ENCODE measurements at places on chromosomes 7 and 10.

GRCh38 chr10:83617692-83618545 is 521.4 kb upstream of the GHITM start:
- H3K4me3 ChIP-seq: no peak overlapping the region
- H3K4me1 ChIP-seq: peaks cover 4% of the 10 kb centered on the region
- DNase-seq: peak; percentile 42

DNA sequence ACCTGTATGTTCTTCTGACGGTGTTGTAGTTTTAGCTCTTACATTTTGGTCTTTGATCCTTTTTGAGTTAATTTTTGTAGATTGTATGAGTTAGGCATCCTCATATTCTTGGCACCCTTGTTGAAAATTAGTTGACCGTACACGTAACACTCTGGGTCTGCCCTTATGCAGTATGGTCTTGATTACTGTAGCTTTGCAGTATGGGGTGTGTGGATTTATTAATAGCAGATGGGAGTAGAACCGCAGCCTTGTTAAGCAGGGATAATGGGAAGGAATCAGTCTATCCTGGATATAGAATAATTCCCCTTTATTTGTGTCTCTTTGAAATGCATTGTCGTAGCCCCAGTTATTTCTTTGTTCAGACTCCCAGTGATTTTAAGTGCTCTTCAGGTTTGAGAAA is 95.5 kb downstream of the UBE3C start:
- no peak overlapping the region for H3K27ac ChIP-seq
- no peak overlapping the region for H3K4me3 ChIP-seq
- no peaks in the 10 kb centered on the region for H3K4me1 ChIP-seq

- no peaks in the 10 kb centered on the region for H3K4me1 ChIP-seq
- no peaks in the 10 kb centered on the region for H3K36me3 ChIP-seq
- H3K27me3 ChIP-seq: no peaks in the 10 kb centered on the region
- no peak overlapping the region for H3K27ac ChIP-seq
- no peak for DNase-seq
Observed at GRCh38 chr7:95607561-95607960, 11.2 kb upstream of the PDK4 start.

- no peaks in the 10 kb centered on the region for H3K36me3 ChIP-seq
- no peak overlapping the region for H3K27ac ChIP-seq
Observed at GRCh38 chr7:44163591-44163990, 22.5 kb upstream of the MYL7 start.

GRCh38 chr7:26782501-26782900 is 81.9 kb downstream of the SKAP2 start:
- no peak overlapping the region for H3K27ac ChIP-seq
- no peak for DNase-seq
- H3K4me3 ChIP-seq: no peak overlapping the region
- H3K27me3 ChIP-seq: no peaks in the 10 kb centered on the region

GRCh38 chr7:3250725-3251124 is 50.3 kb upstream of the SDK1 start:
- no peaks in the 10 kb centered on the region for H3K36me3 ChIP-seq
- H3K27me3 ChIP-seq: no peaks in the 10 kb centered on the region
- no peak for DNase-seq
- no peak overlapping the region for H3K4me3 ChIP-seq

GRCh38 chr7:156999958-157000726 is 10.3 kb downstream of the MNX1 start:
- no peaks in the 10 kb centered on the region for H3K4me1 ChIP-seq
- H3K27me3 ChIP-seq: peaks cover 74% of the 10 kb centered on the region
- DNase-seq: no peak
- no peaks in the 10 kb centered on the region for H3K36me3 ChIP-seq
- H3K27ac ChIP-seq: no peak overlapping the region

GRCh38 chr10:116952729-116953128 is 52.3 kb downstream of the SHTN1 start:
- no peaks in the 10 kb centered on the region for H3K36me3 ChIP-seq
- H3K27ac ChIP-seq: no peak overlapping the region
- no peak for DNase-seq
- H3K4me3 ChIP-seq: no peak overlapping the region

DNA sequence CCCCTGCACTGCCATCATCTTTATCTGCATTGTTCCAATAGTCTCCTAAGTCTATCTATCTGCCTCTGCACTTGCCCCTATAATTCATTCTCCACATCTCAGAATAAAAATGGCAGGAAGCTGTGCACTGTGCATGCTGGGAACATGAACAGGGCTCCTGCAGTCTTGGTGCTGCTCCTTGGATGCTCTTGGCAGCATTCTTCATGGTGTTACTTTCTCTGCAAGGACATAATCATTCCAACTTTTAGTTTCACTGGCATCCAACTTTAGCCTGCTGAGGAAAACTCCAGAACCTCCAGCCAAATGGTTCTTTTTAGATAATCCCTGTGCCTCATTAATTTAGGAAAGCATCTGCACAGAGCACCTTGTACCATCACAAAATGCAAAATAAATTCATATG is 208.3 kb downstream of the STK31 start:
- H3K36me3 ChIP-seq: no peaks in the 10 kb centered on the region
- DNase-seq: no peak
- no peaks in the 10 kb centered on the region for H3K4me1 ChIP-seq
- no peaks in the 10 kb centered on the region for H3K27me3 ChIP-seq

- no peak overlapping the region for H3K4me3 ChIP-seq
- no peak for DNase-seq
- no peaks in the 10 kb centered on the region for H3K27me3 ChIP-seq
- H3K36me3 ChIP-seq: no peaks in the 10 kb centered on the region
Observed at GRCh38 chr7:120462991-120463390, 190.0 kb downstream of the KCND2 start.

- H3K27ac ChIP-seq: peak overlapping the region; percentile 81
- H3K4me1 ChIP-seq: peaks cover 7% of the 10 kb centered on the region
- H3K36me3 ChIP-seq: no peaks in the 10 kb centered on the region
- peak; percentile 30 for DNase-seq
Observed at GRCh38 chr10:101693651-101693977, 1.4 kb downstream of the FBXW4 start.

GRCh38 chr10:51230887-51231585 is 156.7 kb downstream of the PRKG1 start:
- H3K36me3 ChIP-seq: no peaks in the 10 kb centered on the region
- H3K27me3 ChIP-seq: no peaks in the 10 kb centered on the region
- H3K27ac ChIP-seq: no peak overlapping the region
- no peaks in the 10 kb centered on the region for H3K4me1 ChIP-seq

DNA sequence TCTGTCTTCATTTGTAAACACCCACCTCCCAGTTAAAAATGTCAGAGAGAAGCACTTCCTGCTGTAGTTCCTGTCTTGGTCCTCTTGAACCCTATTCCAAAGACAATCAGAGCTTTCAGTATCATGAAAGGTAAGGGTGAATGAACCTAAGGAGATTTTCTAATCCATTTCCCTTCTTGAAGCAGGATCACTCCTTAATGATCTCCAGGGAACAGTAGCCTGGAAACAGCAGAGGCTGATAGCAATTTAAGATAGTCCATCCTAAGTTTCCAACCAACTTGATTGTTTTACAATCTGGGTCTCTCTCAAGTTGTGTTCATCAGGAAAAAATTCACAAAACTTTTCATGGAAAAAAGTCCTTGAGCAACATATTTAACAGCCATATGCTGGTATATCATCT is 273.6 kb downstream of the NEBL start:
- H3K36me3 ChIP-seq: no peaks in the 10 kb centered on the region
- DNase-seq: peak; percentile 23

DNA sequence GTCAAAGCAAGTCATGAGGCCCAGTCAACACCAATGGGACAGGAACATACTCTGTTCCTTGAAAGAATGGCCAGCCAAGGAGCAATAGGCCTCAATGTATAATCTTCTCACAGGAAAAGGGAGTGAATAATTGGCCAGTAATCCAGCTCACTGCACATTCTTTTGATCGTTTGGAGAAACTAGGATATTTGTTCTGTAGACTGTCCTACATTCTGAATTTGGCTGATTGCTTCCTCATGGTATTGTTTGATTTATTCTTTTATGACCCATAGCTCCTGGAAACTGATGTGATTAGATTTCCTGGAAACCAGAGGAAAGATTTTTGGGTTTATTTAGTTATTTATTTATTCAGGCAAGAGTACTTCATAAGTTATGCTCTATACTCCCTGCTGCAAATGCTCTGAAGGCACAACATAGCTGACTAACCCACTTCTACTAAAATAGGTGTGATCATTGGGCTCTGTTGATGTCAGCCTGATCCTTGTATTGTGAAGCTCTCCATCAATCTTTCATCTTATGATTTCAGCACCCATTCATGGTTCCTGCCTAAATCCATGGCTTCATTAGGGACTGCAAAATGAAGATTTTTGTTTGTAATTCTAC is 745.2 kb downstream of the SUGCT start:
- H3K4me3 ChIP-seq: no peak overlapping the region
- no peaks in the 10 kb centered on the region for H3K27me3 ChIP-seq
- no peaks in the 10 kb centered on the region for H3K36me3 ChIP-seq
- H3K27ac ChIP-seq: no peak overlapping the region
- H3K4me1 ChIP-seq: no peaks in the 10 kb centered on the region

DNA sequence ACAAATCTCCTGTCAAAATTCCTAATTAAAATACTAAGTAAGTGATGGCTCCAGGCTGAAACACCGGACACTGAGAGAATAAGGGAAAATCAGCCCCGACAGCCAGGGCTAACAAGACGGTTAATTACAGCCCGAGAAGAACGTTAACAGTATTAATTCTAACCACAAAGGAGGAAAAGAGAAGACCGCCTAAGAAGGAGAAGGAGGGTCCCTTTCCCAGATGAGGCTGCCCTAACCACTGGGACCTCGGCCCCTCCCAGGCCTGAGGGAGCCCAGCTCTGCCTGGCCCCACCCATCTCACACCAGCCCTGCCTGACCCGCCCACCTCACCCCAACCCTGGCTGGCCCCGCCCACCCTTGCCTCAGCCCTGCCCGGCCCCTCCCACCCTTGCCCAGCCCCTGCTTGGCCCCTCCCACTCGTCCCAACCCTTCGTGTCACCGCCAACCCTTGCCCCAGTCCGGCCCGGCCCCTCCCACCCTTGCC is 51.3 kb downstream of the PWWP2B start:
- no peaks in the 10 kb centered on the region for H3K36me3 ChIP-seq
- H3K27ac ChIP-seq: peak overlapping the region; percentile 59
- H3K27me3 ChIP-seq: no peaks in the 10 kb centered on the region
- no peak overlapping the region for H3K4me3 ChIP-seq
- DNase-seq: peak; percentile 48

DNA sequence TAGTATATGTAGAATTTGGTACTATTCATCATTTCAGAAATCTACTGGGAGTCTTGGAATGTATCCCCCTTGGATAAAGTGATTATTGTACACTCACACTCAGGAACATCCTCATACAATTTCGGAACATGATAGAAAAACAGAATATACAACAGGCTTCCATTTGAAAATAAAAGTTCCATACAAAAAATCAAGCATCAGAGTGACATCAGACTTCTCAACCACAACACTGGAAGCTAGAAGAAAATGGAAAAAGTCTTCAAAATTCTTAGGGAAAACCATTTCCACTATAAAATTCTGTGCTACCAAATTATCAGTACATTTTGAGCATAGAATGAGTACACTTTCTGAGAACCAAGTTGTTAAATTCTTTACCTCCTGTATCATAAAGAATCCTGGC is 8.8 kb downstream of the LYZL1 start:
- no peaks in the 10 kb centered on the region for H3K4me1 ChIP-seq
- H3K36me3 ChIP-seq: no peaks in the 10 kb centered on the region
- H3K4me3 ChIP-seq: no peak overlapping the region
- no peak overlapping the region for H3K27ac ChIP-seq
- no peaks in the 10 kb centered on the region for H3K27me3 ChIP-seq
- peak; percentile 61 for DNase-seq

- H3K27me3 ChIP-seq: no peaks in the 10 kb centered on the region
- no peaks in the 10 kb centered on the region for H3K36me3 ChIP-seq
- H3K4me3 ChIP-seq: no peak overlapping the region
- H3K27ac ChIP-seq: no peak overlapping the region
Observed at GRCh38 chr10:132609211-132609610, 71.6 kb downstream of the INPP5A start.

GRCh38 chr7:80833289-80834268 is 85.3 kb downstream of the SEMA3C start:
- H3K4me1 ChIP-seq: no peaks in the 10 kb centered on the region
- no peak for DNase-seq
- no peak overlapping the region for H3K27ac ChIP-seq
- H3K36me3 ChIP-seq: no peaks in the 10 kb centered on the region

DNA sequence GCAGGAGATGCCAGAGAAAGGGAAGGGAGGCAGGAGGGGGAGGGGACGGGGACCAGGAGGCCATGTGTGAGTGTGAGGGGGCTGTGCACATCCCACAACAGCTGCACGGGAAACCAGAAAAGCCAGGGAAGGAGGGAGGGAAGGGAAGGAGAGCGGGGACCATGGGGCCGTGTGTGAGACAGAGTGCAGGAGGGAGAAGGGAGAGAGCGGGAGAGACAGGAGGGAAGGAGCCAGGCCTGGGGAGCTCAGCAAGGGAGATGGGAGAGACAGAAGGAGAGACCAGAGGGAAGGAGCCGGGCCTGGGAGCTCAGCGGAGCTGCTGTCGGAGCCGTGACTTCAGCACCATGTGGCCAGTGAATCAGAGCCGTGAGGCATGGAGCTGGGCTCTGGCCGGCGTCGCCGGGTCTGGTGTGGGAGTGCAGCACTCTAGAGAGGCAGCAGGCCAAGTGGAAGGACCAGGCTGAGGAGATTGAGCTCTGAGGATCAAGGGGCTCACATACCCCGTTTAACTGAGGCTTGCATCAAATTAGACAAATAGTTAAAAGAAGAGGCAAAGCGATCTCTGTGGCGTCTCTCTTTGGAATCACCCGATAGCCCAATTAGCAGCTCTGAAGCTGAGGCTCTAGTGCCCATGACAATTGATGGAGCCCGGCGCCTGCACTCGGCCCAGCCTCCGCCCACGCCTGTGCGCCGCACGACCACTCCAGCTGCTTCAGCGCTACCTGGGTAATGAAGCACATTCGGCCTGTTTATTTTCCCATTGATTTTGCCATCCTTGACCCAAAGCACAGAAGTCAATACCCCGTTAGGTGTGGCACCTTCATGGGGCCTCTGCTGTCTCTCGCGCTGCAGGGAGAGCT is 150.4 kb downstream of the MAD1L1 start:
- H3K4me1 ChIP-seq: no peaks in the 10 kb centered on the region
- no peaks in the 10 kb centered on the region for H3K27me3 ChIP-seq
- H3K4me3 ChIP-seq: no peak overlapping the region
- no peaks in the 10 kb centered on the region for H3K36me3 ChIP-seq
- DNase-seq: no peak

GRCh38 chr10:29237786-29238185 is 51.1 kb upstream of the LYZL1 start:
- H3K4me1 ChIP-seq: peaks cover 4% of the 10 kb centered on the region
- peak; percentile 91 for DNase-seq
- H3K4me3 ChIP-seq: no peak overlapping the region
- H3K27me3 ChIP-seq: no peaks in the 10 kb centered on the region

DNA sequence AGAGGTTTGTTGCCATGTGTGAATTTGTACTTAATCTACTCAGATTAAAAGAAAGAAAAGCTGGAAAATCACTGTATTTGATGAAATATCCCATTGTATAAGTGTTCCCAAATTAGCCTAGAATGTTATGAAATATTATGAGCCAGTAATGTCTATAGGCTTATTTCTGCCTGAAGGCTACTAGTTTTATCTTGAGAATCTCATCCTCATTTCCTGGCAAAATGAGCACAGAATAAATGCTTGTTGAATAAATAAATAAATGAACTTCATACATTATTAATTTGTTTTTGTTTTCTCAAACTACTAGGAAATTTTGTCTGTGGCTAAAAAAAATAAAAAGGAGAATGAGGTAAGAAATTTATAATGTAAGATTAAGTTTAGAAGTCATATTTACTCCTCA is 25.5 kb downstream of the HELLS start:
- H3K4me1 ChIP-seq: no peaks in the 10 kb centered on the region
- no peak overlapping the region for H3K27ac ChIP-seq
- DNase-seq: no peak
- peaks cover 3% of the 10 kb centered on the region for H3K36me3 ChIP-seq
- no peaks in the 10 kb centered on the region for H3K27me3 ChIP-seq
- H3K4me3 ChIP-seq: no peak overlapping the region

Measured in mesendoderm (in vitro differentiated cells).